ENCODE measurements at places on chromosomes 5 and 9.
A peak's percentile ranks its signal among the peaks of the same experiment; 100 is the strongest.

GRCh38 chr9:87337335-87338087 is 160.2 kb upstream of the DAPK1 start:
- peak; percentile 65 for DNase-seq

GRCh38 chr9:3788211-3788610 is 262.4 kb upstream of the RFX3 start:
- no peak for DNase-seq

DNA sequence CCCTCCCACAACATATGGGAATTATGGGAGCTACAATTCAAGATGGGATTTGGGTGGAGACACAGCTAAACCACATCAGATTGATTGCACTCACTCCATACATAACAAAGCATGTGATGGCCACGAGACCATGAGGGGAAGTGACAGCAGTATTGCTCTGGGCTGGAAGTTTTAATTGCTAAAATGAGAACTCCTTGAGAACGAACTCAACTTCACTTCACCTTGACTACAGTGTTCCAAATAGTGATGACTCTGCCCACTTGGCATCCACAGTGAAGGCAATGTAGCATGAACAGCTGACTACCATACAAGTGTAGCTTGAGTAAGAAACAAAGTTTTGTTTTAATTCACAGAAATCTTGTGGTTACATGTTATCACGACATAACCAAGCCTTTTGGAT is 739 bp upstream of the SPINK7 start:
- no peak for DNase-seq

DNA sequence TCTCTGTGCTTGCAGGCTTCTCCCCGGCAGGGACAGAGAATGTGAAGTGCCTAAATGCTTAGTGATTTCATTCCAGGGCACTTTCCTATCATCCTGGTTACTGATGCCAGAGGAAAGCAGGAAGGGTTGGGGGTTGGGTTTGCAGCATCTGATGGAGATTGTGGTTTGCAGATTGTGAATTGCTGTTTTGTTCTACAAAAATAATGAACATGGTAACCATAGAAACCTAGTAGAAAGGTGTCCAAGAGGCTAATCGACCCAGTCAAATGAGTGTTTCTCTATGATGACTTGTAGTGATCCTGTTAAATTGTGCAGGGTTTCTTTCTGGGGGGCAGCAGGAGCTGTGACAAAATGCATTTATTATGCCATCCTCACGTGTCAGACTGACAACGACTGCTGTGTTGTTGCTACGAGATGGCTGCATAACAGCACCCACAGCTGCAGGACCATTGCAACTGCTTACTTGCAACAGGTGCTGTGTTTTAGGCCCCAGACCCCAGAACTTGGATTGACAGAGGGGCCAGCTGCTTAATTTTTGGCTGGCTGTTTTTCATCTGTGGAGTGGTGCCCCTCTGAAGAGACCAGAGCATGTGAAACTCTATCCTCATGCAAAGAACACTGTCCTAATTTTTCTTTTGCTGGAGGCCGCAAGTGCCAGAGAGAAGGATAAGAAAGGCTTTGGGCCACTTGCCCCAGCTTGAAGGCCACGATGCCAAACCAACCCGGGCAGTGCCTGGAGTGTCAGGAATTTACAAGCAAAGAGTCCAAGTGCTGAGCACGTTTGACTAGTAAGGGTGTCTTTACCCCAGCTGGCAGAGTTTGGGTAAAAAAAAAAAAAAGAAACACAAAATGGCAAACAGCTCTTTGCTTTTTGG is 397.8 kb downstream of the GADD45G start:
- no peak for DNase-seq

- no peak for DNase-seq
Measured at GRCh38 chr9:87834357-87834756, 48.3 kb upstream of the SPATA31E1 start.

DNA sequence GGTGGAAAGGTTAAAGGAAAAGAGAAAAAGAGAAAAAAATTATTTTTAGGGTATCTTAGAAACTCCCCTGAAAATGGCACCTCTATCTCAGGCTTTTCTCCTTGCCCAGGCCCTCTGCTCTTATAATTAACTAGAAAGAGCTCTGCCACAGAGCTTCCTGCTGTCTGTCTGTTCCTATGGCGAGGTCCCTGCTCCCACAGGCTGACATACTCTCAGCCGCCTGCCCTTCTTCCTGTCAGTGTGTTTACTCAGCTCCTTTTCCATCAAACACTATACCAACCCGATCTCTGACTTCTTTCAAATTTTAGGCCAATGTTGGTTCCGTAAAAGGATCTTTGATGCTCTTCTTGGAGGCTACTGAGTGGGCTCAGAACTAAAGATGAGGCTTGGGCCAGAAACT is 482.6 kb downstream of the DMAC1 start:
- no peak for DNase-seq

Measured in iris pigment epithelial cell (primary cell).